Effector memory CD4-positive, alpha-beta T cell (primary cell): ENCODE measurements at places on chromosomes 3 and 15.

DNA sequence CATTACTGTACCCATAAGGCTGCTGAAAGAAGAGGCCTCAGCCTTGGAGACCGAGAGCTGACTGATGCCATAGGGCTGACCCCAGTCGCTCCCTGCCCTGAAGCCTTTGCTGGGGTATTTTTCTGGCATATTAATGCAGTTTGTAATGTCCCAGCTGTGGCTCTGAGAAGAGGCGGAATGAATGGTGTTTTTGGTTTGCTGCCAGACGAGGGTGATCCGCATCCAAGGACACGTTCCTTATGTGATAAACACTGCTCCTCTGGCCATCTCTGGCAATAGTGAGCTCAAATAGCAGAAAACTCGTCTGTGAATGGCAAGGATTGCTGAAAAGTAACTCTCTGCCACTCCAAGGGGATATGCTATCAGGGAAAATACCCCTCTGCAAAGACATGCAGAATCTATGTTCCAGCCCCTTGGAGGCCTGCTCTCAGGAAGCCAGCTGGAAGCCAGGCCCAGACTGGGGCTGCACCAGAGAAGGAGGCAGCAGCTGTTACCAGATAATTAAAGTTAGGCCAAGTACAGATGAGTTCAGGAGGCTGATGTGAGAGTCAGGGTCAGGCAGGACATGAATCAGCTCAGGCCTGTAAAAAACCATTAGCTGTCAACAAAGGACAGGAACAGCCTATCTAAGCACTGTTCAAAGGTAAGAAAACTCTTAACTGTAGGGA, 28.9 kb upstream of the KLHL6 start:
- DNase-seq: no peak

- DNase-seq: no peak
Measured at GRCh38 chr3:31932990-31933389, 48.1 kb downstream of the OSBPL10 start.

DNA sequence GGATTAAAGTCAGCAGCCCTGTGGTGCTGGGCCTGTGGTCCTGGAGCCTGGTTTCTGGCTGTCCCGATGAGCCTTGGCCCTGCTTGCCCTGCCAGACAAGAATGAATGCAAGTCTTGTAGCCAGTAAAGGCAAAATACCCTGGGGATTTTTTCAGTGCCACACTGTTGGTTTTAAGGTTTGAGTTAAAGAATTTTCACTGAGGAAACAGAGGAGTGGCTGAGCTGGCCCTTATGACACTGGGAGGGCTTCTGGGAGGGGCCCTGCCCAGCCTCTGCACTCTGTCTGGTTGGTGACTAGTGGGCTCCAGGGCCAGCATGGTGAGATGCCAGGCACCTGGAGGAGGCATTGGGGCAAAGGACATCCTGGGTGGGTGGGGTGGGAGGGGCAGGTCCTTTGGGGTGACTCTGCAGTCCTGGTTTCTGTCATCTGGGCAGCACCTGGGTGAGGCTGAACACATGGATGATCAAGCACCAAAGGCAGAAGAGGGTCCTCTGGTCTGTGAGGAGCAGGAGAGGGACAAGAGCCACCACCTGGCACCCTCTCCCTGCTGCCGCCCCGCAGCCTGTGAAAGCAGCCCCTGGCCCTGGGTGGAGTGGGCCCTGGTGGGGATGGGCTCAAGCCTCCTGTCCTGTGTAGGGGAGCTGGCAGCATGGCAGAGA, 12.5 kb upstream of the PLA2G4E start:
- no peak for DNase-seq

DNA sequence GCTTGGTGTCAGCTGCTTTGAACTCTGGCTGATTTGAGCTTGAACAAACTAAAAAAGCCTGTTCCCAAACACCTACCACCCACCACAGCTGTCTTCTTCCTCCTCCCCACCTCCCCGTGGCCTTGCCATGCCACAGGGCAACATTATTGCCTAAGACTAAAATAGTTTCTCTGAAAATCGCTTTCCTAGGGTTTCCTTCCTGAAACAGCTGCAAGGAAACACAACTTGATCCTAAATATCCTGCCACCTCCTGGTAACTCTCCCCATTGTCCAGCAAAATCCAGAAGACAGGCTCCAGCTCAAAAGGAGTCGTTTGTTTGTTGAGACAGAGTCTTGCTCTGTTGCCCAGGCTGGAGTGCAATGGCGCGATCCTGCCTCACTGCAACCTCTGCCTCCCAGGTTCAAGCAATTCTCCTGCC, 193.9 kb upstream of the TPM1 start:
- no peak for DNase-seq

DNA sequence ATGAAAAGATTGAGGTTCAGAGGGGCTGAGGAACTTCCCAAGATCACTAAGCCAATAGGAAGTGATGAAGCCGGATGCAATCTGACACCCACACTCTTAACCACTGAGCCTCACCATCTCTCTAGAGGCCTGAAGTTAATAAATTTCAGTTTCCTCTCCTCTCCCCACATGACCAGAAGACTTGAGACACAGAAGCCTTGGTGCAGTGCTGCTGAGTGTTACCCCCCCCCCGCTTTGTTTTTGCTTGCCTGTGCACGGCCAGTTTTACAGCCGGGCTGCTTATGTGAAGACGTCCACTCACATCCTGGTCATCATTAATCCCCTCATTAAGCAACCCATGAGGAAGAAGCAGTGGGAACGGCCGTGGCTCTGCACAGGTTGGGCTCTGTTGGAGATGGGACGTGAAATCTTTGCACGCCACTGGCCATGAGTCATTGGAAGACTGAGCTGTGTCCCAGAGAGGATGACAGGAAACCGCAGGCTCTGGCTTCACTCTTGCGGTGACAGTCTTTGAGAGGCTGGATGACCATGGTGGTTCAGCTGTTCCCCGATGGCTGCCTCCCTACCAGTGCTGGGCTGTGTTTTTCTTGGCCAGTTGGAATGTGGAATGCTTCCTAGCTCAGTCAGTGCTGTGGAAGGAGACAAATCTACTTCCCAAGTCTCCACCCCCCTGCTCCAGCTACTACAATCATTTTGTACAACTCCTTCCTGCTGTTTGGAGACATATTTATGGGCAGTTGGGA, 232.6 kb upstream of the LRTM1 start:
- DNase-seq: no peak

- no peak for DNase-seq
Measured at GRCh38 chr3:143263852-143264513, 144.4 kb downstream of the CHST2 start.

GRCh38 chr15:33737687-33738601, 230.4 kb upstream of the CHRM5 start:
- DNase-seq: no peak

- no peak for DNase-seq
Measured at GRCh38 chr15:72112116-72112515, 5.8 kb downstream of the MYO9A start.

GRCh38 chr3:74789111-74789510, 174.7 kb upstream of the CNTN3 start:
- DNase-seq: no peak
